ENCODE measurements at places on chromosomes 1 and 21. TPM values are rescaled to one million over a fixed set of nuclear protein-coding genes. Genes with fewer than 3 reads are reported as not detected.

The ELAPOR1 gene
- total RNA-seq, result 0.22 TPM

The LY9 gene
- not detected for total RNA-seq

The POLR3GL gene
- 49.1 TPM for total RNA-seq

DNA sequence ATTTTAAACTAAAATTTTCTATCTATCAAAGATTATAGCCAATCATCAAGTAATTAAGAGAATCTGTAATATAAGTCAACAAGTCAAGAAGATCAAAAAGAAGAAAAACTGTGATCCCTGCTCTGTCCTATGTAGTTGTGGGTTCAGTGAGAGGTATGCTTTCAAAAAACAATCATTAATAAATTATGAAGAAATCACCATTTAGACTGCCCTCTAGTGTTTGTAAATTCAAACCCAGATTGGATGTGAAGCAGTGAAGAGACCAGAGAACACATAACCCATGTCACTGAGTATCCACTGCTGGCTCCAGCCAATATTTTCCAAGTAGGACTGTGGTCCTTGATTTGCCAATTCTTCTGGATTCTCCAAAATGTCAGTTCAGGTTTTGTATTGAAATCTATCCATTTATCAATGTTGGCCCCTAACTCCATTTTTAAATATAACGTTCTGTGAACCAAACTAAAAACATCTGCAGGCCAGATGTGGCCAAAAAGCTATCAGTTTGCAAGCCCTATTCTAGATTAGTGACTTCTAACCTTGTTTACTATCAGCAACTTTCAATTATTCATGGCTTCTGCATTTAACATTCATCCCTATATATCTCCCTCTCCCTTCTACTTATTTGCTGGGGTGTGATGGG is 467.5 kb upstream of the CXADR start:
- no peak for DNase-seq

DNA sequence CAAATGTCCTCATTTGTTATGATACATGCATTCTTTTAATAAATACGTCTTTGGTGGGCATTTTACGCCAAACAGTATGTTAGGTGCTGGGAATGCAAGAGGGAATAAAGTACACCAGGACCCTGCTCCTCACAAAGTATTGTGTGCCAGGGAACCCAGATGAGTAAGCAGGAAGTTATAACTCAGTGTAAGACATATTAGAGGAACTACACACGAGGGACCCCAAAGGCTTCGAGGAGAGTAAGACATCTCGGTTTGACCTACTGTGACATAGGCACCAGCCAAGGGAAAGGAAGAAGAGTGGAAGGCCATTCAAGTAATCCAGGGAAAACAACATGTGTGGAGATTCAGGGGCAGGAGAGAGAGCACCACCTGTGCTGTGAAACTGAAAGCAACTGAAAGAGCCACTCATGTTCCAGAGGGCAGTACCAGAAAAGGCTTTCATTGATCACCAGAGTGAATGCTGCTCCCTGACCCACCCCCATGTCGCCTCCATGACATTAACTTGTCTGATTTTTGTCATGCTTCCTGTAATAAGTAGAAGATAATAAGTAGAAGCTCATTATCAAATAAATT is 542.5 kb upstream of the PKN2 start:
- DNase-seq, result no peak

Measured in Right ventricle myocardium inferior (tissue), 1 donor.